ENCODE measurements at places on chromosomes 12 and 14.
A peak's percentile ranks its signal among the peaks of the same experiment; 100 is the strongest.

- DNase-seq, result no peak
Observed at GRCh38 chr14:51513281-51513680, 138.4 kb upstream of the FRMD6 start.

- DNase-seq, result peak; percentile 6
Observed at GRCh38 chr12:19546027-19546426, 106.7 kb downstream of the AEBP2 start.

DNA sequence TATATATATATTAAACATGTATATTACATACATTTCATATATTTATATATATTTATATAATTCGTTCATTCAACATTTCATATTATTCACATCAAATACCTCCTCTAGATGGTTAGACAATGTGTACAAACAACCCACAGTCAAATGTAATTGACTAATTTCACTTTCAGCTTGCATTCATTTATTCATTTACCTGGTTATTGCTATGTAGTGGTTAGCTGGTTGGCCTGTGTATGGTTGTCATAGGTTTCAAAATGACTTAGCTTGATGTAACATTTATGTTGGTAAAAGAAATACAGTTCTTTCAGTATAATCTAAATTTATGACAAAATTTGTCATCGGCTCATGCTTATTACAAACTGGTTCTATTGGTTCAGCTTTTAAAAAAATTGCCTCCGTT, 389 bp downstream of the OR4K13 start:
- DNase-seq, result no peak

DNA sequence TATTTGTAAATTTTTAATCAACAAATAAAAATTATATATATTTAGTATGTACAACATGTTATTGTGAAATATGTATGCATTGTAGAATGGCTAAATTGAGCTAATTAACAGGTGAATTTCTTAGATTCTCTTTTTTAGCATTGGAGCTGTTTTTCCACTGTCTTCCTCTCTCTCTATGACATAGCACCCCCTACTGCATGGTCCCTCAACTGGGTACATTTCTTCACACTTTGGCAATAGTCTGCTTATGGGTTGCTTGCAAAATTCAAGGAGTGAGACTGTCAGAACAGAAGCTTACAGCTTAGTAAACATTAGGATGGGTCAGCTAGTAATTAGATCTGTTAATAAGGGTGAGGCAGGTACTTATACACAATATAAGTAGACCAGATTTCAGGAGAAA, 658.5 kb upstream of the MGAT4C start:
- peak; percentile 71 for DNase-seq

GRCh38 chr12:25797386-25797785, 161.1 kb upstream of the RASSF8 start:
- peak; percentile 29 for DNase-seq

GRCh38 chr14:90062127-90062794, 467 bp downstream of the KCNK13 start:
- DNase-seq, result peak; percentile 52

- DNase-seq, result no peak
Observed at GRCh38 chr14:39890026-39890425, 457.8 kb upstream of the FBXO33 start.

DNA sequence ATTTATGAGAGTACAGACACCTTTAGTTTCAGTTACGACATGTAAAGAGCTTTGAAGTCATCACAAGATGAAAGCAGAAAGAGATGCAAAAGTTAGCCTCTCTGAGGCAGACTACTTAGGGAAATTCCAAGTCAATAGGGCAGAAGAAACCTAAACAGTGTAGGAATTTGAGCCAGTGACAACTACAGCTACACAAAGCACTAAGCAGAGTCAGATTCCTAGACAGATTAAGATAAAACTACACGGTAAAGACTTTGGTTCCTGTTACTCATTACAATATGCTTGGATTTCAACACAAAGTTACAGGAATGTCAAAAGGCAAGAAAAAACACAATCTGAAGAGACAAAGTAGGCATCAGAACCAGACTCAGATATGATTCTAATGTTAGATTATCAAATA, 1302.3 kb downstream of the FSCB start:
- no peak for DNase-seq

DNA sequence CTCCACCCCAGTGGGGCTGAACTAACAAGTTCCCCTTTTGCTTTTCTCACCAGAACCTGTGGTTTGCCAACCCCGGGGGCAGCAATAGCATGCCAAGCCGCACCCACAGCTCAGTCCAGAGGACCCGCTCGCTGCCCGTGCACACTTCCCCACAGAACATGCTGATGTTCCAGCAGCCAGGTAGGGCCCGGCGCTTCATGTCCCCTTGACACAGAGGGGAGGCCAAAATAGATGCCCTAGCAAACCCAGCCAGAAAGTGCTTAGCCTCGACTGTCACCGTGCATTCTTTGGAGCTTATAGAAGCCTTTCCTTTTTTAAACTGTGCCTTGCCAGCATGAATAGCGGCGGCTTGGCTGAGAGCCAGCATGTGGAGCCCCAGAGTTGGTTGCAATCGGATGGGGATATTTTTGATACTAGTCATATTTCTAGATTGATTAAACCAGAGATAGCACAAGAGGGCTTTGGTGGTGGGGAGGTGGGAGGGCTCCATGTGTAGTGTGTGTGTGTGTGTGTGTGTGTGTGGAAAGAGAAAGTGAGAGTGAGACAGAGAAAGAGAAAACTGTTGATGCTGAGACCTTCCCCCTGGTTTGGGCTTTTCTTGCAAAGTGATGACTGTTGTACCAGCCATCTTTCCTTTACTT, 126.1 kb downstream of the GCH1 start:
- DNase-seq, result peak; percentile 30

- no peak for DNase-seq
Observed at GRCh38 chr14:91125271-91125660, 11.4 kb downstream of the DGLUCY start.

GRCh38 chr12:46269429-46270241, 792 bp upstream of the SLC38A1 start:
- DNase-seq, result peak; percentile 65

GRCh38 chr12:5745251-5745888, 199.7 kb downstream of the ANO2 start:
- peak; percentile 24 for DNase-seq

DNA sequence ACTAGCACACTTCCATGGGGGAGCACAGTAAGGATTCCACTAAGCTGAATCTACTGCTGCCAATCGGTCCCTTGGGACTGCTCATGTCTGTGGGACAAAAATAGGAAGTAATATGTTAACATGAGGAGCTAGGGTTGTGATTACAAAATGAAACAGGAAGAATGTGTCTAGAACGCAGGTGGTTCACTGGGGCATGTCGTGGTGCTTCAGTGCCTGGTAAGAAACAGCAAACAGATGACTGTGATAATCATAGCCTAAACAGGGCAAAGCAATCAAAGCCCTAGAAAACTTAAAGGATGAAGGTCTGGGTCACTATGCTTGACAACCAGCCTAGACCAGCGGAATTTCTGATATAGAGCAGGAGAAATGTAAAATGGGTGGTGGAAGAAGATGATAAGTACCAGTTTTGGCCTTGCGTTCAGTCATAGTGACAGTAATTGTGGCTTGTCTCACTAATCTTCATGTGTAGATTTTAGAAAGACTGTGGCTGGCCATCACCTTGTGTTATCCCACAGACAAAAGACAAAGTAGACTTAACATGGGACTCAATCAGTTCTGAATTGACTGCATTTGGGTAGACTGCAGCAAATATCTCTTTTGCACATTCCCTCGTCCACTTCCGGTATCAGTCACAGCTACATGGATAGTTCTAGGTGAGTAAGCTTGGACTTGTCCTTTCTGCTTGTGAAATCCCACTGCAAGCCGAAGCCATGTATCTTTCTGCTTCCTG, 51.4 kb downstream of the WASHC3 start:
- DNase-seq, result peak; percentile 5

DNA sequence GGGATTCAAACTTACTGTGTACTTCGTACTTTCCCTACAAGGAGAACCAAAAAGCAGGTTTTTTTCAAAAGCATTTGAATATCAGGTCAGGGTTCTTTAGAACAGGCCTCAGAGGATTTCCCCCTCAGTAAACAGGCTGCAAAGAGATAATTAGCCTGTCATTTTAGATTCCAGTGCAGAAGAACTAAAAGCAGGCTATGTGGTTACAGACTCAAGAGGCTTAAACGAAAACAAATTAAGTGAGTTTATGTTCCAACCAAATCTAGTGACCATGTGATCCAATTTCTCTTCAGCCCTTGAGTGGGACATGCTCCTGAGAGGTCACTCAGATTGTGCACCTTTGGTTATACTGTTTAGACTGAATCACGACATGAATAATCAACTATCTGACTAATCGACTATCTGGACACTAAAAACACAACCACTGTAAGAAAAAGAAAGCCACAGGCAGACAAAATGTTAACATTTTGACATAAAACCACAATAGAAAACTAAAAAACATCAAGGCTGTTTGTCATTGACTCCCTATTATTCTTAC, 4.5 kb downstream of the TMED8 start:
- peak; percentile 4 for DNase-seq

DNA sequence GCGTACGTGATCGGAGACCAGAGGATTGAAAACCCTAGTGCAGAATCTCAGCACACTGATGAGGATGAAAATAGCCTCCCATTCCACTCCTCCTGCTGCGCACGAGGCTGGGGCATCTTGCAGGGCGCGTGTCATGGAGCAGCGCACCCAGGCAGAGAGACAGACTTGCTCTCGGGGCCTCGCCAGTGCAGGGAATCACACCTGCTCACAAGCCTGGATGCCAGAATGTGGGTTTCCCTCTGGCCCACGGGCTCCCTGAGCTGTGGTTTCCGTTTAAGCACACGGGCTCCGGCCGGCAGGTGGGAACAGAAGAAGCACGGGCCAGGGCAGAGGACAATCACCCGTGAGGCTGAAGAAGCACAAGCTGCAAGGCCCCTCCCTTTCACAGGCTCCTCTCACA, 2.0 kb downstream of the FGF6 start:
- DNase-seq, result no peak

DNA sequence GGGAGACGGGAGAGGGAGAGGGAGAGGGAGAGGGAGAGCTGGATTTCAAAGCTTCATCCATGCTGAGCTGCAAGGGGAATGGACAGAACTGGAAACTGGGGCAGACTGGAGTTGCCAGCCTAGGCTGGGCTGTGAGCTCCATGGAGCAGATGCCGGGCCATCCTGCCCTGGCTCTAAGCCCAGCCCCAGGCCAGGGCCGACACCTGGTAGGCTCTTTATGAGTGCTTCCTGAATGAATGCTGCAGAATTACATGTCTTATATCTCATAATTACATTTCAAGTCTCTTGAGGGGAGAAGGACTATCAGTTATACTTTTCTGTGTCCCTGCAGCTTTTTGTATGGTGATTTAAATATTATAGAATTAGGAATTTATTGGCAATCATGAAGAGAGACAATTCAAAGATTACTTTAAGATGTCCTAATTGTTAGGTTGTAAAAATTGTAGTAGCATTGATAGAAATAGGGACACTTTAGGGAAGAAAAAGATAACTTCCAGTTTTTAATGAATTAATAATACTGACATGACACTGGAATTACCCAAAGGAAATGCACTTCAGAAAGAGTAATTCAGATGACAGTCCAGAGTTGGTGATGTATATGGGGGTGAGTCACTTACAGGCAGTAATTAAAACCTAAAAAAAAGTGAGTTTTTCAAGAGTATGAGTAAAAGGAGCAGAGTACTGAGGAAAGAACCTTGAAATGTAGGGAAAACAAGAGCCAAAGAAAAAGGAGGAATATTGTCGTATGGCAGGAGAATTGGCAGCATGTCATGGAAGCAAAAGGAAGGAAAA, 29.0 kb downstream of the SCYL2 start:
- DNase-seq, result peak; percentile 17

DNA sequence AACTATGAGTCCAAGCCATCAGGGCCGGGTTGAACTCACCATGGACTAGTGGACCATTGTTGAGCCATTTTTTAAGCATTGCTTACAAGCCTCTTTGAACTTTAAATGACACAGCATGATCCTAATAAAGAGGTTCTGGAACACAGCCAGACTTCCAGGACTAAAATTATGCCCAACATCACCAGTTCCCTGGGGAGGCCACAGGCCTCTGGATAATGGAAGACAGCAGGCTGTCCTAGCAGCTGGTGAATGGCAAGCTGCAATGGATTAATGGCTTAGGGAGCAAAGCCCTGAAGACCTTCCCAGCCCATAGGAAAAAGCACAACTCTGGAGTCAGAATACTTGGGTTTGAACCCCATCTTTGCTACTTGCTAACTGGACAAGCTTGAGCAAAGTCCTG, 71.3 kb downstream of the FLRT2 start:
- no peak for DNase-seq
